GM23248 (cell line): ENCODE measurements at places on chromosomes 5 and 9. TPM values are rescaled to one million over a fixed set of nuclear protein-coding genes. Genes with fewer than 3 reads are reported as not detected.
A peak's percentile ranks its signal among the peaks of the same experiment; 100 is the strongest.

DNA sequence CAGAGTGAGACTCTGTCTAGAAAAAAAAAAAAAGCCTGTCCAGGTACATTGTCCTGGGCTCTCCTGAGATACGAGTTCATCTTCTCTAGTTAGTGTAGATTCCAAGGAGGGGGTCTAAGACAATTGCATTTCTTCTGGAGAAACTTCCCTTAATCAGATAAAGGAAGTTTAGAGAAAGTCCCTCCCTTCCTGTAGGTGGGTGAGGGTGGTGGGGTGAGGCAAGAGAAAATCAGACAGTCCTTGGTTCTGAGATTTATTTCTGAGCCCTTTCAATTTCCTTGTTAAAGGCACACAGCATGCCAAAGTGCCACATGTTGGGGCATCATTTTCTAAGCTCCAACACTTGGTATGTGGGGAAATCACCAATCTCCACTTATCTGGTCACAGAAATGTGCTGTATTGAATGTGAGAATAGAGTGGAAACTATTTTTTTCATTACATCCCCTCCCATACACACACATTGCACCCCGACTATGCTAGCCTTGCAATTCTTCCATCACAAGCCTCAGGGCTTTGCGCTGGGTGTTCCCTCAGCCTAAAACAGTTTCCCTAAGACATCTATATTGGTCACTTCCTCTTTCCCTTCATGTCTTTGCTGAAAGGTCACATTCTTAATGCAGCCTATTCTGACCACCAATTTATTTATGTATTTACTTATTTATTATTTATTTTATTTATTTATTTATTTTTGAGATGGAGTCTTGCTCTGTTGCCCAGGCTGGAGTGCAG lies 5.1 kb upstream of the TUT7 start:
- no peak overlapping the region for H3K27ac ChIP-seq
- peaks cover 5% of the 10 kb centered on the region; the same call in 1 of the 2 replicates for H3K4me1 ChIP-seq
- no peaks in the 10 kb centered on the region for H3K36me3 ChIP-seq
- no peaks in the 10 kb centered on the region for H3K27me3 ChIP-seq
- no peak for DNase-seq
- H3K4me3 ChIP-seq = no peak overlapping the region

GRCh38 chr9:98396656-98397055 lies 141.2 kb upstream of the TBC1D2 start:
- no peaks in the 10 kb centered on the region for H3K36me3 ChIP-seq
- no peaks in the 10 kb centered on the region for H3K27me3 ChIP-seq
- H3K4me3 ChIP-seq = no peak overlapping the region

- H3K4me3 ChIP-seq = no peak overlapping the region
- no peak overlapping the region for H3K27ac ChIP-seq
- no peaks in the 10 kb centered on the region for H3K27me3 ChIP-seq
- H3K36me3 ChIP-seq = no peaks in the 10 kb centered on the region
- H3K4me1 ChIP-seq = peaks cover 15% of the 10 kb centered on the region
- no peak for DNase-seq
Observed at GRCh38 chr9:135901826-135902225, 5.5 kb downstream of the CAMSAP1 start.

DNA sequence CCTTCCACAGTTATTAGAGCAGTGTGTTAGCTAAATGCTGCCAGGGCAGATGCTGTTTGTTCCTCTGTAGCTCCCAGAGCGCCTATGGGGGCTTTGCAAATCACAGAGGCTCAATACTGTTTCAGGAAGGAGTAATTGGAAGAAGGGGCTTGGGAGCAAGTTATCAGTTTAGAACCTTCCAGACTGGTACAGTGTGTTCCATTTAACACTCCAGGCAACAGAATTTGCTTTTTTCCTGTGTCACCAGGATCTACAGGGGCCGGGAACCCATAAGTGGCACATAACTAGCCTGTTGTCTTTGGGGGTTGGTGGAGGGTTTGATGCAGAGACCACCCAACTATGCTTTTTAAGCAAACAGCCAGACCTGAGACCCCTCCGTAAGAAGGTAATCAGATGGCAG lies 307.3 kb upstream of the KCNN2 start:
- H3K36me3 ChIP-seq = no peaks in the 10 kb centered on the region
- no peak overlapping the region for H3K27ac ChIP-seq
- no peak for DNase-seq
- H3K4me1 ChIP-seq = no peaks in the 10 kb centered on the region

DNA sequence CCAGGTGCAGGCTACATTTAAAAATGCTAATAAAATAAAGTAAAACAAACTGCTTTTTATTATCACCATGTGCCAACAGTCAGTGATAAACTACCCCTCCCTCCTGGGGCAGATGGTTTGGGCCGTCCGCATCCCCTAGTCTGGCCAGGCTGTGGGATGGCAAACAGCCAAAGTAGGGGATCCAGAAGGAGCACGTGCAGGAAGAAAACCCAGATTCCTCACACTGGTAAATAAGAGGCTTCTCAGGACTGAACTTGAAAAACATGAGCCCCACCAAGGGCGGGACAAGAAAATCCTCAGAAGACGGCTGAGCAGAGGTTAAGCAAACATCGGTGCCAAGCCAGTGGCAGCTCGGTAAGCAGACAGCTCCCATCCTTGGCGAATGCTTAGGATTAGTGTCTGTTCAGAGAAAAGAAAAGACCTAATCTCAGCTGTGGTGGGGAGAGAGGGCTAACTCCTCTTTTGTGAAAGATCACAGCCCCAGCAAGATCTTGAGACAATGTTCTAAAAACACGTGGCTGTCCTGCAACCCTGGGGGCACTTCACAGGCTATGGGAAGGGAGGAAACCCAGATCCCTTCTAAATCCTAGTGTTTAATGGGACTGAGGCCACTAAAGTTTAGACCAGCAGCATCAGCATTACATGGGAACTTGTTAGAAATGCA lies 46.5 kb upstream of the GDNF start:
- DNase-seq = no peak
- no peak overlapping the region for H3K27ac ChIP-seq
- H3K4me3 ChIP-seq = no peak overlapping the region
- no peaks in the 10 kb centered on the region for H3K27me3 ChIP-seq

DNA sequence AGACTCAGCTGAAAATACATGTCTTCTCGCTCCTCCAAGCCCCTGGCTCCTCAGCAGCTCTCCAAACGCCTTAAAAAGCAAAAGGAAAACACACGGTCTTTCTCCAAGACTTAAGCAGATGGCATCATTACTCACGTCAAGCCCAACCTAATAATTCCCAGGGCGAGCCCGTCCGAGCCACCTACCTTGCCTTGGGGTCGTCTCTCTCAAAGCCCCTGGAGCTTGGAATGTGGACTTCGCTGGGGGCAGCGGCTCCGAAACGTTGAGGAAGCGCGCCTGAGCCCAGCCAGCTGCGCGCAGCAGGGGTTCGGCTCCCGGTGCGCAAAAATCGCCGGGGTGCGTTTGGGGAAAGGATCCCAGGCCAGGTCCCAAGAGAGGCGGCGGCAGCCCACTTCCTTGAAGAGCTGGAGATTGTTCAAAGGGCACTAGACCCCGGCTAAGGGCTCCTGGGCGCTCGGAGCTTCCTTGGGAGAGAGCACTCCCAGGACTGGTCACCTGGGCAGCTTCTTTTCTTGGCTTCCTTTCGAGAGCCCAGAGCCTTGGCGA lies 395 bp downstream of the DRD1 start:
- DNase-seq = peak; percentile 6
- peaks cover 37% of the 10 kb centered on the region for H3K27me3 ChIP-seq
- no peak overlapping the region for H3K4me3 ChIP-seq
- H3K4me1 ChIP-seq = no peaks in the 10 kb centered on the region
- H3K36me3 ChIP-seq = no peaks in the 10 kb centered on the region

GRCh38 chr5:38167562-38167996 lies 90.8 kb upstream of the EGFLAM start:
- no peak overlapping the region for H3K4me3 ChIP-seq
- no peaks in the 10 kb centered on the region; the same call in 1 of the 2 replicates for H3K27me3 ChIP-seq
- H3K4me1 ChIP-seq = no peaks in the 10 kb centered on the region
- no peak overlapping the region for H3K27ac ChIP-seq

DNA sequence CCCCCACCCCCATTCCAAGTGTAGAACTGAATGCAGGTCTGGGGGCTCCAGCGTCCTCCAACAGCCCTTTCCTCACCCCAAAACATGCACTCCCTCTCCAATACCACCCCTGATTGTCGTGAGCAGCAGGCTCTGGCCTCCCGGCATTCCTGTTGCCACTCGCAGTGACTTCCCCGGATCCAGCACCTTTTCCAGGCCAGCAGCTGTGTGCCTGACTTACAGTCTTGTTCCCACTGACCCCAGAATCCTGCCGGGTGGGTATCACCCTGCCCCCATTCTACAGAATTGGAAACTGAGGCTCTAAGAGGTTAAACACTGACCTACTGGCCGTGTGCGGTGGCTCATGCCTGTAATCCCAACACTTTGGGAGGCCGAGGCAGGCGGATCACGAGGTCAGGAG lies 127.2 kb downstream of the OLFM1 start:
- no peak overlapping the region for H3K27ac ChIP-seq
- DNase-seq = no peak
- no peaks in the 10 kb centered on the region for H3K36me3 ChIP-seq
- no peaks in the 10 kb centered on the region for H3K4me1 ChIP-seq
- H3K4me3 ChIP-seq = no peak overlapping the region

DNA sequence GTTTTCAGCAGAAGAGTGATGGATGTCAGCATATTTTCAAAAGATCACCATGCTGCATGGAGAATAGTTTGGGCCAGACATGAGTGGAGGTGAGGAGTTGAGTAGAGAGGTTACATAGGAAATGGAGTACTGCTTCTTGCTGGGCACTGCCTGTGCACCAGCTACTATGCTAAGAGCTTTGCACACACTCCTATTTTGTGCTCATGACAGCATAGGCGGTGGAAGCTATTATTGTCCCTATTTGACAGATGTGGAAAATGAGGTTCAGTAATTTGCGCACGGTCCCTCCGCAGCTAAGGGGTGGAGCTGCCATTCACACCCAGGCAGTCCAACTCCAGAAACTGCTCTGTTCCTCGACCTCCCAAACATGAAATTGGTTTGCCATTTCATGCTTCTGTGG lies 67.8 kb downstream of the ENTREP1 start:
- peaks cover 5% of the 10 kb centered on the region; the same call in 1 of the 2 replicates for H3K4me1 ChIP-seq
- no peak overlapping the region for H3K4me3 ChIP-seq
- no peak for DNase-seq
- no peak overlapping the region for H3K27ac ChIP-seq

DNA sequence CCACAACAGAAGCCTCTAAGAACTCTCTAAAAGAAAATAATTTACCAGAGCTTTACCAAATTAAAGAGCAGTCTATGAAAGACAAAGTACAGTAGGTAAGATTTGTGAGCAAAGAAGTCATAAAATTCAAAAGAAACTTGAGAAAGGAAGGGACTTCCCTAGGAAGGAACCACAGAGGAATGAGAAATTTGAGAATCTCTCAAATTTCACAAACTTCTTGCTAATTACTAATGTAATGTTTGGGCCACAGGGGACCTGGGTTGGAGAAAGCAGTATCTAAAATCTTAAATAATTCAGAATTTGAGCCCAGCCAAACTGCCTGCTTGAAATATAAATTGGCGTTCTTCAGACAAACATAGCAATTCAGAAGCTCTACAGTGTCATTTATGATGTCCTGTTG lies 225.0 kb upstream of the PRR16 start:
- H3K27me3 ChIP-seq = no peaks in the 10 kb centered on the region
- no peaks in the 10 kb centered on the region for H3K36me3 ChIP-seq
- no peak overlapping the region for H3K27ac ChIP-seq
- H3K4me1 ChIP-seq = peaks cover 3% of the 10 kb centered on the region; the same call in 1 of the 2 replicates

DNA sequence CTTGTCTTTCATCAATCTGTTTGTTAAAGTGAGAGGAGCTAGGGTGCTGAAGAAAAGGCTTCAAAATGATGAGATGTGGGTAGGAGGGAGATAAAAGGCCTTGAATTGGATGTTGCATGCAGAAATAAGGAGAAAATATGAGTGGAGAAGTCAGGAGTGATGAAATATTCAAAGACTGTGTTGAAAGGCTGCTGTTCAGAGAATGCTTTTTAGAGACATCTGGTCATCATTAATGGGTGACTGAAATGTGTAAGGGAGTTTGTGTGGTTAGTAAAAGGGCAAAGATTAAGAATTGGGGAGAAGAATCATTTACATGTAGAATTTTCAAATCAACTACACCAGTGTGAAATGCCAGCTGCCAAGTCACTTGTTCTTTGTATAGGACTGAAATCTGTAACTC lies 383.9 kb downstream of the MAT2B start:
- H3K4me3 ChIP-seq = no peak overlapping the region
- H3K27me3 ChIP-seq = 0 out of 2 replicates have a peak, but pooled peaks cover 5% of the 10 kb centered on the region
- no peak overlapping the region for H3K27ac ChIP-seq
- no peaks in the 10 kb centered on the region for H3K36me3 ChIP-seq
- peak; percentile 72 for DNase-seq
- H3K4me1 ChIP-seq = peaks cover 26% of the 10 kb centered on the region

DNA sequence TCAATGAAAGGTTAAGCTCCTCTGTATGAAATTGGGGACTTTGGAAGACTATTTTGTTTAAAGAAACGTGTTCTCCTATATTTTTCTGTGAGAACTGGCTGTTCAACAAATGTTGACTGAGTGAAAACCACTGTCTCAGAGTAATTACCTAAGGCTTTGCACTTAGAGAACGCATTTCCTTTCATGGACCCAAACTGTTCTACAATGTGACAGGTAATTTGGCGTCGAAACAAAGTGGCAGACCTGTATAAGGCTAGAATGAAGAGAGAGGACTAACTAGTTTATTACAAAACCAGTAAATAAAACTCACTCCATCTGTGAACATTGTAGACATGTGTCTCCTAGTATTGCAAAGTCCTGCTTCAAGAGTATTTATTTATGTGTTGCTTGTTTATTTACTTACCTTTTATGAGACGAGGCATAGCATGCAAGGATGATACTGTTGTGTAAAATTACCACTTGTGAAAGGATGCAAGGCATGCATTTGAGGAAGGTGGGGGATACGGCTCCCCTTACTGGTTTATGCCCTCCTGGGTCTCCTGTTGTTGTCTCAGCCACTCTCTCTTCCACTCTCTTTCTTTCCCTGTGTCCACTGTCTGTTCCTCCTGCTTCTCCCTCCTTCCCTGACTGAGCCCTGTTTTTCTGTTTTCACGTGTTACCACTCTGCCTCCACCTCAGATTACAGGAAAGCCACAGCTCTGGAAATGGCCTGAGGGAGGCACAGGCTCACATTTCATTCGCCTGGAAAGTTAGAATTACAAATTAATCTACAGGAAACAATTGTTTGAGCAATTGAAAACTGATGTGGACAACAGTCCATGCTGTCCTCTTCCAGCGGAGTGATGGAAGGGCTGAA lies 444.0 kb upstream of the ZNF608 start:
- H3K27ac ChIP-seq = no peak overlapping the region
- no peaks in the 10 kb centered on the region for H3K36me3 ChIP-seq
- H3K4me3 ChIP-seq = no peak overlapping the region
- no peak for DNase-seq

GRCh38 chr5:95284572-95285408 lies at the start of gene MCTP1:
MCTP1 (minus strand) TSS chr5:95285094.
- no peak within 1 kb of the TSS for H3K27ac ChIP-seq
- no peaks in the 10 kb centered on the region for H3K4me1 ChIP-seq
- peak within 1 kb of the TSS; percentile 65 for H3K4me3 ChIP-seq
- H3K27me3 ChIP-seq = peaks cover 90% of the 10 kb centered on the region
- DNase-seq = peak; percentile 30

GRCh38 chr9:97627624-97628023 lies 5.5 kb downstream of the TSTD2 start:
- DNase-seq = peak; percentile 29
- peaks cover 13% of the 10 kb centered on the region for H3K4me1 ChIP-seq
- H3K27me3 ChIP-seq = no peaks in the 10 kb centered on the region
- no peak overlapping the region for H3K27ac ChIP-seq

HTR1A gene
- not detected in 2 replicates for total RNA-seq

ANKRD31 gene
- not detected in 2 replicates for total RNA-seq

PRR7 gene
- total RNA-seq = 23.9 and 24.8 TPM in 2 replicates

CDX1 gene
- not detected in 2 replicates for total RNA-seq

CKMT2 gene
- total RNA-seq = not detected in 2 replicates
